Body of pancreas (tissue), 4 donors: ENCODE measurements at places on chromosomes 3 and 15. TPM values are rescaled to one million over a fixed set of nuclear protein-coding genes. Genes with fewer than 3 reads are reported as not detected.

Gene GATM
- total RNA-seq = 1,447 TPM

Gene DUOXA1
- total RNA-seq = not detected

Gene GRAMD1C
- 27.0 TPM for total RNA-seq

Gene TMEM89
- not detected for total RNA-seq

Gene PLCL2
- total RNA-seq = 25.7 TPM

Gene SST
- total RNA-seq = 482 TPM

Gene ISLR2
- total RNA-seq = not detected

GRCh38 chr3:20999661-21000060 lies 751.3 kb downstream of the ZNF385D start:
- no peaks in the 10 kb centered on the region for H3K36me3 ChIP-seq
- H3K27me3 ChIP-seq = no peaks in the 10 kb centered on the region
- DNase-seq = no peak

DNA sequence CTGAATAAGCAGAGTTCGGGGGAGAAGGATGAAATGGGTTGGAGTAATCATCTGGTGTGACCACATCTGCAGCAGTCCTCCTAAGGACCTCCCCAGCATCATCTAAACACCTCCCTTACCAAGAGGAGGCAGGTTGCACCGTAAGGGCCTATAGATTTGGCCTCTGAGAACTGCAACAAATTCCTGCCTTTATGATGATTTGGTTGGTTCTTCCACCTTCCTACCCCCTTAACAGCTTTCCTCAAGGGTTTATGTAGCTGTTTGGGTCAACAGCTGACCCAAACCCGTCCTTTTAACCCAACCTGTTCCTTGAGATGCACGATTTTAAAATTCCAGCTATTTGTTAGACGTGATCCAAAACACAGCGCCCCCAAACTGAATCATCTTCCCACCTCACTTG lies 58.2 kb downstream of the AAGAB start:
- H3K27ac ChIP-seq = no peak overlapping the region
- no peak overlapping the region for H3K4me3 ChIP-seq
- H3K36me3 ChIP-seq = no peaks in the 10 kb centered on the region
- no peaks in the 10 kb centered on the region for H3K27me3 ChIP-seq
- peaks cover 11% of the 10 kb centered on the region for H3K4me1 ChIP-seq

DNA sequence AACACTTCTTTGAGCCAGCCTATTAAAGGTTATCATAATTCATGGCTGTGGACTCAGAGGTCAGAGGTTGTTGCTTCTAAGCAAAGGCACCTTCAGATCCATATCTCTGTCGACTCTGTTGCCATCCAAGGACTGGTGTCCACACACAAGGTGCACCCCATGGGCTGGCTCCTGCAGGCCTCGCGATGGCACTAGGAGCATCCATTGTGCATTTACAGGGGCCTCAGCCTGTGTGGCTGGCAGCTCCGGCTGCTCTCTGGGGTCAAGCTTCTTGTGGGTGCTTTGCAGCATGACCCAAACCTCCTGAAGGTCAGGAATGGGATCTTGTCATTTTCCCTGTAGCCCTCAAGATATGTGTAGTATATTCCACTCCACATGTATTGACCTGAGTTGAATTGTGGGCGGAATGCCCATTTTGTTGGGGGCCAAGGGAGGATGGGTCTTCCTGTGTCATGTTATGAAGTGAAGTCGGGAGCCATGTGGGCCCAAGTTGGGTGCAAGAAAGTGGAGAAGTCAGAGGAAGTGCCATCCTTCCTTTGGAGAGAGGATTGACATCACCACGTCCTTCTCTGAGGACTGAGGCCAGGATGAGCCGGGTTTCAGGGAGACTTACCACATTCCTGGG lies 43.9 kb downstream of the CHDH start:
- no peaks in the 10 kb centered on the region for H3K36me3 ChIP-seq
- H3K27me3 ChIP-seq = no peaks in the 10 kb centered on the region
- no peak overlapping the region for H3K4me3 ChIP-seq
- H3K27ac ChIP-seq = no peak overlapping the region
- peaks cover 14% of the 10 kb centered on the region for H3K4me1 ChIP-seq
- no peak for DNase-seq

DNA sequence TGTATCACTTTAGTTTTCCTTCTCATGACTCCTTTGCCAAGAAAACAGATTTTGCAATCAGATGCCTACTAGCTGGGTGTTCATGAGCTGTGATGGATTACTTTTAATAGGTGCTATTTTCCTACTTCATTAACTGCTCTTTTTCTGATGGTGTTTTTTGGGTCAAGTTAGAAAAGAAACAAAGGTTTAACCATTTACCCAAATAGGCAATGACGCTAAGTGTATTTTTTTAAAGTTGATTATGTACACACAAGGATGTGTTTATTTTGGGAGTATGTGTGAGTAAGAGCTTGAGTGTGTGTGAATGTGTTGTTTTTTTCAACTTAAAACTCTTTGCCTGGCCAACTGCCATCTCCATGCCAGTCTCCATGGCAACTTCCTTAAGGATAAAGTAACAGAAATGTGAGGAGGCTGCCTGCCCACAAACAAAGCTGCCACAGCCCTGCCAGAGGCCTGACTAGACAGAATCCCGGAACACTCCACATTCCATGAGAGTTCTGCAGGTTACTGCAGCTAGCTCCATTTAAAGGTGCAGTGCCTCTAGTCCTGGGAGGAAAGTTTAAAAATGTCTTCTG lies 215.6 kb upstream of the RBMS3 start:
- H3K27me3 ChIP-seq = no peaks in the 10 kb centered on the region
- H3K4me3 ChIP-seq = no peak overlapping the region
- H3K36me3 ChIP-seq = no peaks in the 10 kb centered on the region
- DNase-seq = peak; percentile 65

DNA sequence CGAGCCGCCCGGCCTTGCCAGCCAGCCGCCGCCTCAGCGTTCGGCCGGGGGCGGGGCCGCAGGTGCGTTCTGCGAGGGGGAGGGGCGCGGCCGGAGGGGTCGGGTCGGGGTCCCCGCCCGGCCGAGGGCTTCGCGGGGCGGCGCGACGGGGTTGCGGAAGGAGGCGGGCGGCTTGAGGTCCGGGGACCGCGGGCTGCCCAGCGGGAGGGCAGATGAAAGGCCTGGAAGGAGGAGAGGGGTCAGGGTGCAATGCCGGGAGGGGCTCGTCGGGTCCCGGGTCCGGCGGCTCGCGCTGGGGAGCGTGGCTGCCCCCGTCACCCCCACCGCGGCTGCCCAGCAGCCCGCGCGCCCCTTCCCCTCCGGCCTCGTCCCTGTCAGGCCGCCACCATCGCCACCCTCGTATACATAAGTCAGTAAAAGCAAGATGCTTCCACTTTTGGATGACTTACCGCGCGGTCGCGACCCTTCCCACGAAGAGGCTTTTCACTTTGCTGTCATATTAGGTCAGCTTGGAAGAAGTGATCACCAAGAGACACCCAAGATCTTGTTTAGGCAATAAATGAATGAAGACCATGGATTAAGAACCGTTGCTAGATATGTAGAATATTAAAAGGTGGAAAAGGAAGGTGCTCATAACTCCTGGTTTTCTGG lies 620 bp upstream of the ANP32A start:
- peaks cover 15% of the 10 kb centered on the region for H3K4me1 ChIP-seq
- H3K36me3 ChIP-seq = no peaks in the 10 kb centered on the region
- peak overlapping the region; percentile 81 for H3K4me3 ChIP-seq

GRCh38 chr3:156317462-156318074 lies 197.2 kb downstream of the KCNAB1 start:
- no peak overlapping the region for H3K4me3 ChIP-seq
- no peaks in the 10 kb centered on the region for H3K36me3 ChIP-seq
- no peaks in the 10 kb centered on the region for H3K4me1 ChIP-seq
- H3K27me3 ChIP-seq = no peaks in the 10 kb centered on the region

- H3K4me1 ChIP-seq = peaks cover 29% of the 10 kb centered on the region
- peak overlapping the region; percentile 48 for H3K27ac ChIP-seq
- no peaks in the 10 kb centered on the region for H3K27me3 ChIP-seq
- H3K36me3 ChIP-seq = no peaks in the 10 kb centered on the region
Measured at GRCh38 chr3:20060974-20061685, 20.9 kb downstream of the KAT2B start.

- no peaks in the 10 kb centered on the region for H3K27me3 ChIP-seq
- H3K4me1 ChIP-seq = peaks cover 4% of the 10 kb centered on the region
- H3K4me3 ChIP-seq = no peak overlapping the region
- H3K36me3 ChIP-seq = no peaks in the 10 kb centered on the region
Measured at GRCh38 chr15:38002883-38003477, 68.5 kb downstream of the TMCO5A start.
